ENCODE measurements at places on chromosomes 11 and 22. TPM values are rescaled to one million over a fixed set of nuclear protein-coding genes. Genes with fewer than 3 reads are reported as not detected.

FGF3 gene
- total RNA-seq = not detected

STK33 gene
- 7.3 TPM for total RNA-seq

CDPF1 gene
- 18.9 TPM for total RNA-seq

C2CD3 gene
- 21.3 TPM for total RNA-seq

POU2AF2 gene
- not detected for total RNA-seq

BTG4 gene
- not detected for total RNA-seq

CHRNA10 gene
- total RNA-seq = 2.2 TPM

MUC6 gene
- under 0.01 TPM for total RNA-seq

SCGB1A1 gene
- total RNA-seq = not detected

GRAMD1B gene
- 18.9 TPM for total RNA-seq

MS4A7 gene
- total RNA-seq = 3.8 TPM

PTS gene
- total RNA-seq = 18.9 TPM

RHBDD3 gene
- 26.1 TPM for total RNA-seq

ROBO4 gene
- total RNA-seq = 93.7 TPM

RIBC2 gene
- 0.54 TPM for total RNA-seq

PLEKHB1 gene
- 6.5 TPM for total RNA-seq

SCGB1C1 gene
- not detected for total RNA-seq

ASPHD2 gene
- 1.9 TPM for total RNA-seq

SGSM1 gene
- total RNA-seq = 1.1 TPM

FREY1 gene
- 5.7 TPM for total RNA-seq

CDC42BPG gene
- 7.5 TPM for total RNA-seq

VPREB1 gene
- total RNA-seq = 3.5 TPM

SCUBE1 gene
- 1.3 TPM for total RNA-seq

HSPB2 gene
- not detected for total RNA-seq

GGTLC2 gene
- not detected for total RNA-seq

NXPE4 gene
- total RNA-seq = not detected

ALDH3B1 gene
- total RNA-seq = 30.7 TPM

CRYBA4 gene
- not detected for total RNA-seq

MS4A6E gene
- total RNA-seq = not detected

OR2AT4 gene
- under 0.01 TPM for total RNA-seq

TIGD3 gene
- 4.8 TPM for total RNA-seq

MYO7A gene
- total RNA-seq = 0.27 TPM

P2RX3 gene
- not detected for total RNA-seq

SHANK3 gene
- total RNA-seq = 24.8 TPM

KCNQ1 gene
- total RNA-seq = 1.1 TPM

MS4A3 gene
- 16.7 TPM for total RNA-seq

NAV2 gene
- total RNA-seq = 0.27 TPM

LMO2 gene
- 148 TPM for total RNA-seq

C11orf68 gene
- 52.8 TPM for total RNA-seq

SSTR3 gene
- under 0.01 TPM for total RNA-seq

MYEOV gene
- total RNA-seq = not detected

DYNC2H1 gene
- total RNA-seq = 2.4 TPM

FJX1 gene
- total RNA-seq = 0.54 TPM

CRACR2B gene
- 3.8 TPM for total RNA-seq

THAP12 gene
- total RNA-seq = 17.5 TPM

SHISA8 gene
- total RNA-seq = under 0.01 TPM

ISX gene
- not detected for total RNA-seq

FAR1 gene
- 23.2 TPM for total RNA-seq

RIMBP3C gene
- 5.9 TPM for total RNA-seq

OOSP3 gene
- total RNA-seq = not detected

MPZL2 gene
- 2.4 TPM for total RNA-seq

MMP3 gene
- not detected for total RNA-seq

All from hematopoietic multipotent progenitor cell (in vitro differentiated cells).